ENCODE measurements at places on chromosomes 2 and 18. TPM values are rescaled to one million over a fixed set of nuclear protein-coding genes. Genes with fewer than 3 reads are reported as not detected.

- no peak for DNase-seq
These were observed 19.6 kb upstream of the PTMA start for GRCh38 chr2:231688719-231689118.

- no peak for DNase-seq
These were observed 88.7 kb downstream of the THADA start for GRCh38 chr2:43507137-43507536.

DNA sequence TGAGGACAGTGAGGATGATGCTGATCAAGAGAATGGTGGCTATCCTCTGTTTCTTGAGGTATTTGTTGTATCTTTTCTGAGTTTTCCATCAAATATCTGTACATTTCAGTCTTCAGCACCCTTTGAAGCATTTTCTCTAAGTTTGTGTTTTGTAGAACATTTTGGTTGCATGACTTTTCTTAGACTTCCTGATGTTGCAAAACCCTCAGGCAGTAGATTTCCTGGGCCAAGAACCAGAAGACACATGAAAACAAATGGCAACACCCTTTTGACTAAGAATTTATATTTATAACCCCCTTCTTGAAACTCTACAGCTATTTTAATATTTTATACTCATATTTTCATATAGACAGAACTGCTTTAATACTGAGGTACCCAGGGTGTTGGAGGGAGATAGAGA lies 16.2 kb downstream of the HNMT start:
- no peak for DNase-seq

DNA sequence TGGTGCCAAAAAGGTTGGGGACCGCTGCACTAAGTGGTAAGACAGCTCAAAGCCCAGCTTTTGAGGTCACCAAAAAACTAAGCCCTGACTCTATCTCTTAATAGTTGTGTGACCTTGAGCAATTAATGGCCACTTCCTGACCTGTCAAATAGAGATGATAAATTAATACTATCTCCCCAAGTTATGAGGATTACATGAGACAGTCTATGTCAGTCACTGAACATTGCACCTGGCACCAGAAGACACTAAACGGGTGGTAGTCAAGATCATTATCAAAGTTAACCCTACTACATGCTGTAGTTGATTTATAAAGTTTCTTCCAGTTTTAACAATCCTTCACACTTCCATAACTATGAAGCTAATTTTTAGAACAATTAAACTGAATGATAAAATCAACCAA lies 36.5 kb downstream of the STPG4 start:
- no peak for DNase-seq

- DNase-seq: no peak
These were observed 12.6 kb upstream of the NCK2 start for GRCh38 chr2:105732101-105732500.

DNA sequence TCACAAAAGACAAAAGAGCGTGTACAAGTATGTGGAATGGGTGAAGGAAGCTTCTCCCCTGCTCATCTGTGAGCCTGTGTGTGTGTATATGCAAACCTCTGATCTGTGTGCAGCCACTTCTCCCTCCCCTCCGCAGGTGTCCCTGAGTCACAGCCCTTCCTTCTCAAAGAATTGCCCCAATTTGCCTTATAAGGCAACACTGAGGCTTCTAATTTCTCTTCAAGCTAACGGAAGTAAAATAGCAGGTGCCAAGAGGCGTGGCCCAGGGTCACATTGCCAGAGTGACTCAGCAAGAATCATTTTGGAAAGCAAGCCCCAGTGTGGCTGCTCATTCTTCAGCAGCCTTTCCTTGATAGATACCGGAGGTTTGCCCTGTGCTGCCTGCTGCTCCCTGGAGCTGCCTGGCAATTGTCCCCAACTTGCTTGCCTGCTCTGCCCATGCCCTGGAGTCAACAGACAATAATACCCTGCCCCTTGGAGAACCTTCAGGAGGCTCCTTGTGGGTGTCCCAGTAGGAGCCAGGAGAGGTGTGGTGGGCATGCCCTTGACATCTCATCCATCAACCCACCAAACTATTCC lies 37.3 kb upstream of the BMP10 start:
- DNase-seq: no peak

GRCh38 chr2:76295762-76296161 lies 585.0 kb upstream of the GCFC2 start:
- DNase-seq: no peak

NCL gene
- 137 TPM for total RNA-seq

ECEL1 gene
- total RNA-seq: 2.4 TPM

All from frontal cortex (tissue), 4 donors.